ENCODE measurements at places on chromosomes 2 and 18.

DNA sequence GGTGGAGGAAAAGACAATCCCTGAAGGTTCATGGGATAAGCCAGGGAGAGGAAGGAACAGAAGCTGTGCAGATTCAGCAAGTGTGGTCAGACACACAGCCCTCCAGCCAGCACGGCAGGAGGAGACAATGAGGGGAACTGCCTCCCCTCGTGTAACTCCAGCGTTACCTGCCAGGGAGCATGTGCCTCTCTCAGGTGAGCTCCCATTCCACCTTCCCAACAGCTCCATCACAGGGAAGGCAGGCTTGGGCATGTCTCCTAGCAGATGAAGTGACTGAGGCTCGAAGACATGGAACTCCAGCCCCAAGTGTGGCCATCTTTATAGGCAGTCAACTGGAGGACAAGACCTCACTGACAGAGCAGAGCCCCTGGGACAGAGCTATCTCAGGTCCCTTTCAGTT lies 47.4 kb downstream of the ZBTB7C start:
- no peak for DNase-seq

DNA sequence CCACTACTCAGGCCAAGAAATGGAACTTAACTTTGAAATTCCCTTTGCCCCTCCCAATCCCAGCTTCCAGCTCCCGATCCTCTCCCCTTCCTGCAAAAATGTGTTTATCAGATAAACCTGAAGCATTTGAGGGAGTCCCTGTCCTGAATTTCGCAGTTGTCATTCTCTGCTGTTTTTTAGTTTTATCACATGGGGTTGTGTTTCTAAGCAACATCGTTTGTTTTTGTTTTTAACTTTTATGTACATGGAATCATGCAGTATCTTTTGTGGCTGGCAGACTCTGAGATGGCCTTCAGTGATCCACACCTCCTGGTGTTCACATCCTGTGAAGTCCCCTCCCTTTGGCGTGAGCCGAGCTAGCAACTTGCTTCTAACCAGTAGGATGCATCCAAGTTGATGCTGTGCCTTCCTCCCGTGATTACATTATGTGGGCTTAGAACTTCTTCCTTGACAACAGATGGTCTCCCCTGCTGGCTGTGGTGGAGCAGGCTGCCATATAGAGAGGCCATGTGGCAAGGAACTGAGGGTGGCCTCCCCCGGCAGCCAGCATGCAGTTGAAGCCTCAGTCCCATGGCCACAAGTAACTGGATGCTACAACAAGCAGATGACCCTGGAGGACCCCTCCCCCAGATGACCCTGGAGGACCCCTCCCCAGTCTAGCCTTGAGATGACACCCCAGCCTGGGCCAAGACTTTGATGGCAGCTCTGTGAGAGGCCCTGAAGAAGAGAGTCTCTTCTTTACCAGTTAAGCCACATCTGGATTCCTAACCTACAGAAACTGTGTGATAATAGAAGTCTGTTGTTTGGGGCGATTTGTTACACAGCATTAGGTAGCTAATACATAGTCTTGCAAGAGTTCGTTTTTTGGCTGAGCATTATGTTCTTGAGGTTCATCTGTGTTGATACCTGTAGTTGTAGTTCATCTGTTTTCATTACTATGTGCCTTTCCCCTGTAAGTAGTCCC lies 27.7 kb downstream of the SH3BP4 start:
- DNase-seq, result no peak

DNA sequence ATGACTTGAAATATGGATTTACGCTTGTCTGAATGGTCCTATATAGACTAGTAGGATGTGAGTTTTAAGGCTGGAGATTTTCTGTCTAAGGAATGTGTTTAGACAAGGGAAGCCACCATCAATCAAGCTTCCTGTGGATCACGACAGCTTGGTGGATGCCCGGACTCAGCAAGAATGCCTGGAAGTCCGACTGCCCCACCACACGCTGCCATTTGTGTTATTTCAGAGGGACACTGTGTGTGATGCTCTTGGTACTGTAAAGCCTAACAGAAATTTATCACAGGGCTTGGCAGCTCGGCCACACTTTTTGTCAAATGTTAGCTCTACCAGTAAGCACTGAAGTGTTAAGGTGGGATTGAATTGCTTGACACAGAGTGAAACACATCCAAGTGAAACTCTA lies 127.1 kb upstream of the CDH7 start:
- DNase-seq, result no peak

GRCh38 chr2:71618327-71619113 lies 165.2 kb downstream of the DYSF start:
- DNase-seq, result no peak

DNA sequence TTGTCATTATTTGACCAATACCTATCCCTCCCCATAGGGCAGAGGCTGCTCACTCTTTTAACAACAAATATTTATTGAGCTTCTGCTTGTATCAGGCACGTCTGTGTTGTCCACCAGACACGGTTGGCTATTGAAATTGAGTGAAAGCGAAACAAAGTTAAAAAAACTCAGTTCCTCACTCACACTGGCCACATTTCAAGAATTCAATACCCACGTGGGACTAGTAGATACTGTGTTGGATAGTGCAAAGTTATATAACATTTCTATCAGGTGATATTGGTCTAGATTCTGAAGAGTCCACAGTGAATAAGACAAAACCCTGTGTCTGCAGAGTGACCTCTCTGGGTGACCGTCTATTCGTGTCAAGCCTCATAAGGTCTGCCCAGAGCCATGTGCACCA lies 43.9 kb upstream of the GALR1 start:
- DNase-seq, result no peak

GRCh38 chr2:181172676-181173075 lies 192.3 kb downstream of the UBE2E3 start:
- no peak for DNase-seq

GRCh38 chr18:8786483-8787370 lies 81.4 kb downstream of the MTCL1 start:
- no peak for DNase-seq

- no peak for DNase-seq
Observed at GRCh38 chr2:138277062-138277461, 224.5 kb upstream of the SPOPL start.

DNA sequence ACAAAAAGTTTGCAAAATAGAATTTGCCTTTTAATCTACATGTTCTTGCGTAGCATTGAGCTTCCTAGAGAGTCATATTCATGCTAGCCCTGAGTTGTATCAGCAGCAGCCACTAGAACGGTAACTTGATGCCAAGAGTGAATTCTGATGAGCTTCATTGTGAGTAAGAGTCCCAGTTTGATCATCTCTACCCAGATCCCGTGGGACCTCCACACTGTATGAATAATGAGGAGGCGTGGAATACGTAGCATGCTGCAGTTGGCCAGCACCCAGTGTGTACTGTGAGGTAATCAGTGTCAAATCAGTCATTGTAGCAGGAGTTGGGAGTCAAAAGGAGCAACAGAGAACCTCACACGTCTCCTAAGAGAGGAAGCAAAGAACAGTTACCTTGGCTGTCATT lies 197.9 kb downstream of the NEDD4L start:
- DNase-seq, result no peak

GRCh38 chr2:213068676-213069359 lies 82.6 kb downstream of the IKZF2 start:
- DNase-seq, result no peak

DNA sequence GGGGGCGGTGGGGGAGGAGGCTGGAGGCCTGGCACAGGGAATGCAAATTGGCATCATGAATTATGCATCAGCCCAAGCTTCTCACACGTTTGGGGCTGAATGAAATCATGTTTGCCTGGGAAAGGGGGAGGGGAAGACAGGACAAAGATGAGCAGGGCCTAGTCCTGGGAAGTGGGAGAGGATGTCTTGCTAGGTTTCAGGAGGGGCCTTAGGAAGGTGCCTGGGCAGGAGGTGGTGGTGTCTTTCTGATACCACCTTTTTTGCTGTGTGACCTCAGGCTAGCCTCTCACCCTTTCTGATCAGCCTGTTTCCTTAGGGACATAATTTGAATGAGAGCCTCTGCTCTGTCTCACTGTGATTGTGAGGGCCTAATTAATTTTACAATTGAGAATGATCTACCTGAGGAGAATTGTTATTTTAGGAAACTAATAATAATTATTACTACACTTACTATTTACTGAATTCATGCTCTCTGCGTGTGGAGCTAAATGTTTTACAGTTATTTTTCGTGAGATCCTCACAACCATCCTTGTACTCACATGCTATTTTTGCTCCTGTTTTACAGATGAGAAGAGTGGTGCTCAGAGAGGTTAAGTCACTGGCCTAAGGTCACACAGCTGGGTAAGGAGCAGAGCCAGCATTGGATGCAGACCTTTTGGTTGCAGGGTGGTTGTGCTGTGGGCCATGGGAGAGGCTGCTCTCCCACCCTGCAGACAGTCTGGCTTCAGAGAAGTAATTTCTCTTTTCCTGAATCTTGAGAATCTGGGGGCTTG lies 39.6 kb downstream of the INHBB start:
- no peak for DNase-seq

GRCh38 chr2:174581491-174581890 lies 16.1 kb downstream of the WIPF1 start:
- no peak for DNase-seq

GRCh38 chr2:120818441-120818920 lies 82.8 kb downstream of the GLI2 start:
- no peak for DNase-seq

DNA sequence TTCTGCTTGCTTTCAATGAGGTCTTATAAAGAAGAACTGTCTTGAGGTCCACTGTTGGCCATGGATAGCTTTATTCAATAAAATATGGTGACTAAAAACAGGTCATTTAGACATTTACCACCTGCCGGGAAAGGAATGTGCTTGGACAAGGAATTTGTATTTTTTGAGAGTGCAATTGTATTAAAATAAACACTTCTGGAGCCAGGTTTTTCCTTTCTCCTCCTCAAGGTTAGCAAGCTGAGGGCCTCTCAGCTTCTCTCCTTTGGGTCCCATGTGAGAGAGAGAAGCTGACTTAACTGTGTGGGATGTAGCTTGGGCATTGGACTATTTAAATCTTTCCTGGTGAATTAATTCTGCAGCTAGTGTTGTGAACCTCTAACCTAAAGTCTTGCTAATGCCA lies 321.0 kb downstream of the MEIS1 start:
- DNase-seq, result no peak

DNA sequence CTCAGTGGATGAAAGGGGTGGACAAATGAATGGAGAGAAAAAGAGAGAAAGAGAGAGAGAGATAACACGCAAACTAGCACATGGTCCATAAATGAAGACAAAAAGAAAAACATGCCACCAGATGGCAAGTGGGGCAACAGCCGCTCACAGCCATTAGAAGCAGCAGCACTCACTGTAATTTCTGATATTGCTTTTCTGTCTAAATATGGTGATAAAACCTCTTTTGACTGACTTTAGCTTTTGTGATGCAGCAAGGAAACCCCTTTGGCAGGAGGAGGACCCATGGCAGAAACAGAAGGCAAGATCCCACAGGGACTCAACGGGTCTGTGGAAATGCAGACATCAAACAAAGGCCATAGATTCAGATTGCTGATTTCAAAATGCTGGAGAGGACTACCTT lies 88.0 kb upstream of the CDH20 start:
- no peak for DNase-seq

DNA sequence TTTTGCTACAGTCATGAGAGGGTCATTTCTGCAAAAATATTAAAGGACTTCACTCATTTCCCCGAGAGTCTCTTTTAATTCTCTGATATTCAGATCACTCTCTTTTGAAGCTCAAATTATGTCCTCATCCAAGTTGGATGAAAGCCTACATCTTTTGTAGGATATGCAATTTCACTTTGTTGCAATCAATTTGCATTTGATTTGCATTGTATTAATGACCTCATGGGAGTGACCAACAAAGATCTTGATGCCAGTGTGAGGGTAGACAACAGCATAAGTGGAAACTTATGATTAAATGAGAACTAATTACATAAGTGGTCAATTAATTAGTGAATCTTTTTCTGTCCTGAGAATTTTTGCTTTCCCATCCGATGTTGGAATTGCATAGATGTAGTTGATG lies 60.3 kb upstream of the UPP2 start:
- no peak for DNase-seq

DNA sequence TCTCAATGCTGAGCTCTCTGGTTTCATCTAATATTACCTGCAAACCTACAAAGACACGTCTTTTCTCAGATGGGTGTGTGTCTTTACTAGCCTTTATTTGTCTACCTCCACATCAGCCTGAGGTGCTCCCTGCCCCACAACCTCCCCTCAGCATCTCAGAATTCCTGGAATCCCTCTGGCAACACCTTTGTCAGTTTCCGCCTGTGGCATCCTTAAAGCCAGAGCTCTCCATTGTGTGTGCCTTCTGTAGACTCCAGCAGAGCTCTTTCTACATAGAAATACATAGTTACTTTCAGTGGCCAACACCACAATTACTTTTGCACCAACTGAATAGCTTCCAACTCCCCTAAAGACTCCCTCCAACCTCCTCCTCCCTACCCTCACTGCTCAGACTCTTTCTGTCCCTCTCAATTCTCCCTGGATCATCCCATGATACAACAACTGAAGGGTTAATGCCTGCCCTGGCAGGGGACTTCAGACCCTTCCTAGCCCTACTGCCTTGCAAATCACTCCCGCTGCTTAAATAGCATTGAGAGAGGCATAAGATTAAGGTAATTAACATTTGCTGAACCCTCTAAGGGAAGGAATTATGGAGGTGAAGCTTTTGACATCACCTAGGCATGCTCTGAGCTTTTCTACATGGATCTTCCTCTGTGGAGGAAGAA lies 39.6 kb upstream of the RMDN2 start:
- DNase-seq, result no peak

- DNase-seq, result no peak
Observed at GRCh38 chr18:29928081-29928480, 1114.5 kb downstream of the DSC3 start.

- DNase-seq, result no peak
Observed at GRCh38 chr2:203003716-203004115, 11.0 kb upstream of the NBEAL1 start.

DNA sequence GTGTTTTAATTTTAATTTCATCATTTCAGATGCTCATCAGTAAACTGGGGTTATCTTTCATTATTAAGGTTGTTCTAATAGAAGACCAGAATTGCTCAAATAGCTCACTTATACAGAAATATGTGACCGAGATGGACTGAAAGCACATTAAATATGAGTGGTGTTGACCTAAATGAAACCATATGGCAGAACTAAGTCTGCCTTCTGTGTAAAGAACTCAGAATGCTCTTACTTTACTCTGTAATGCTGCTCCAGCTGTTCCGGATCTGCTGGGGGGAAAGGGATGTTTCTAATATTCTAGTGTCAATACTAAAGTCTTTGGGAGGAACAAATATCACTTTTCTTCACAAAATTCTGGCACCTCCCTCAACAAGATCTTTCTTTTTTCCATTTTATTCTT lies 131.0 kb downstream of the DPP4 start:
- no peak for DNase-seq

GRCh38 chr2:71063216-71063615 lies 5.2 kb upstream of the NAGK start:
- no peak for DNase-seq

DNA sequence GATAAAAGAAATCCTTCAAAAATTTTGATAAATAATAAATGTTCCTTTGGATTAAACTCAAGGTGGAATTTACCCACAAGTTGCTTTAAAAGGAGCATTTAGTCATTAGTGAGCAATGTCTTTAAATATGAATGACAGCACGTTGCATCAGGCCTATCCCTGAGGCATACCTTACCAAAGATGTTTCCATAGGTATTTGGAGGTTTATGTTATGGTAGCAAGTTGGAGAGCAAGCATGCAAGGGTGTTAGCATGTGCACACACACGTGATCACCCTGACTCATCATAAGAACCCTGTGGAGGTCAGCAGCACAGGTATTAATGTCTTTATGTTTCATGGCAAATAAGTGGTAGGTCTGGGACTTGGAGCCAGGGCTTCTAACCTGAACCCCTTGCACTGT lies 159.9 kb downstream of the ACTR3 start:
- DNase-seq, result no peak

- DNase-seq, result no peak
Observed at GRCh38 chr2:48452108-48452507, 77.8 kb upstream of the STON1 start.

GRCh38 chr2:238582159-238582558 lies 155.4 kb downstream of the ASB1 start:
- DNase-seq, result no peak
